ENCODE measurements at places on chromosomes 2 and 18.

DNA sequence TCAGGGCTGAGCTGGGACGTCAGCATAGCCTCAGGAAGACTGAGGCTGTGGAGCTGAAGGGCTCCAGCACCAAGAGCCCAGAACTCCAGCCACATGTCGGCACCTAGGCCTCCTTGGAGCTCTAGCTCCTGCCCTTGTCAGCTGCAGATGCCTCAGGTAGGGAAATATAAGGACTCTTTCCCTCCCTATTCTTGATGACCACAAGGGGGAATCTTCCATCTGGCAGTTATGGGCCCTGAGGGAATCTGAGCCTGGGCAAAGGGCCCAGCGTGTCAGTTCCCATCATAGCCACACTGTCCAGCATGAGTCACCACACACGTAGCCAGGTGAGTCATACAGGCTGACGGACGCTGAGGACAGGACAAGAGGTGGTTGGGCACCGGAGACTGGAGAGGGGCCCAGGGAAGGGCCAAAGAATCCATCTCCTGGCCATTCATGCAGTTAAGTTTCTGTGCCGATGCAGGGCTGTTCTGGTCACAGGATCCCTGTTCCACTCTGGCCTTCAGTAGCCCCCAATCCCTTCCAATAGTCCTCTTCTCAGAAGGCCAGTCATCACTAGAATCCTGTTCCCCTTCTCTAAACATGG, 1.8 kb downstream of the MPV17 start:
- peak; percentile 45 for DNase-seq

- DNase-seq = no peak
Observed at GRCh38 chr2:26630669-26631360, 10.4 kb downstream of the CIB4 start.

DNA sequence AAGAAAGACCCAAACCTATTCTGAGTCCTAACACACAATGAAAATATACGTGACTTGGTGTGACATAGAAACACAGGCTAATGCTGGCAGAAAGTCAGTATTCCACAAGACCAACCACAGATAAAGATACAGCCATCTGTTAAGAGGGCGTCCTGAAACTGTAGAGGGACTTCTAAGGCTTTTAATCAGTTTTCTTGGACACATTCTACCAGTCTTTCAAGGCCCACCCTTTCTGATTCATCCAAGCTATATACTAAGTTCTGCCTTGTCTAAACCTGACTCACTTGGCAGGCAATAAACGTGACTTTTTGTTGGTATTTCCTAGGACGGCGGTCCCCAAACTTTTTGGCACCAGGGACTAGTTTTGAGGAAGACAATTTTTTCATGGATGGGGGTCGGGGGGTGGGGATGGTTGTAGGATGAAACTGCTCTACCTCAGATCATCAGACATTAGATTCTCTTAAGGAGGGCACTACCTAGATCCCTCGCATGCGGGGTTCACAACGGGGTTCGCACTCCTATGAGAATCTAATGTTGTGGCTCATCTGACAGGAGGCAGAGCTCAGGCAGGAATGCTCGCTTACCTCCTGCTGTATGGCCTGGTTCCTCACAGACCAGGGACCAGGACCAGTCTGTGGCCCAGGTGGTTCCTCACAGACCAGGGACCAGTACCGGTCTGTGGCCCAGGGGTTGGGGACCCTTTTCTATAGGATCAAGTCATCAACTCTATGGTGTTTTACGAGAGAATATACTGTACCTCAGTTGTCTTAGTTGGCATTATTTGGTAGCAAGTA, 61.4 kb downstream of the SP3 start:
- no peak for DNase-seq

DNA sequence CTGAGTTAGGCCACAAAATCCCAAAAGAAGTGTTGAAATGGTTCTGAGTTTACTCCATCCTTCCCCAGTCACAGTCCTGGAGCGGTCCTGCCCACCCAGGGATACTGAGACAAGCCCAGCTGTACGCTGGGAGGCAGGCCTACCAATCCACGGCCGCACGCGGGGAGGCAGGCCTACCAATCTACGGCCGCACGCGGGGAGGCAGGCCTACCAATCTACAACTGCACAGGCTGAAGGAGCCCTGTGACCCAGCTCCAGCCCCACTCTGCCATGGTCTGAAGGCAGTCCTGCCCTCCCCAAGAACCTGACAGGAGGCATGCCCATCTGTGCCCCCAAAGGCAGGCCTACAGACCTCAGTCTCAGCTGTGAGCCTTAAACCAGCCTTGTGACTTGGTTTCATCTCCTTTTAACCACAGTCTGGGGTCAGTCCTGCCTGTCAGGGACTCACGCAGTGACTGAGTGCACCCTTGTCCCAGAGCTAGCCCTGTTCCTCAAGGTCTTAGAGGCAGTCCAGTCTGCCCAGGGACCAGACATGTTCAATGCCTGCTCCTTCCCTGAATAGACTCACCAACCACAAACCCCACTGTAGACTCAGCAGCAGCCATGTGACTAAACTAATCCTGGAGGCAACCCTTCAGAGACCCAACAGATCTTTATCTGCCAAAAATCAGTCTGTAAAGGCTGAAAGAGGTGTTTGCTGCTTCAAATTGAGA, 36.8 kb downstream of the GPC1 start:
- DNase-seq = no peak

GRCh38 chr2:236872981-236873380, 212.7 kb upstream of the COPS8 start:
- no peak for DNase-seq

DNA sequence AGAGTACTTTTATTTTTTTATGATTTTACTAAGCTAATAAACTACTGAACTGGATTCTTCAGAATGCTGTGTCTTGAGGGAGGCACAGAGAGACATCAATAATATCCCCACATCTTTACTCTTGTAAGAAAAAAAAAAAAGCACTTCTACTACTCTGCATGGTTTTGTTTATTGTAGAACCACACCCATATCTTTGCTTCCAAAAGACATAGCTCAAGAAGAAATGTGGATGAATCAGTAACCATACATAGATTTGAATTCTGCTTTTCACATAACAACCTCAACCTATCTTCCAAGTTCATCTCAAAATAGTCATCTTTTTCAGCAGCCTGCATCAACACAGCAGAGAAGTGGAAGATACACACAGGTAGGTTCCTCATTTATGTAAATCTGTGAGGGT, 12.2 kb upstream of the COL5A2 start:
- DNase-seq = no peak

GRCh38 chr2:236210536-236210935, 42.4 kb upstream of the GBX2 start:
- no peak for DNase-seq

DNA sequence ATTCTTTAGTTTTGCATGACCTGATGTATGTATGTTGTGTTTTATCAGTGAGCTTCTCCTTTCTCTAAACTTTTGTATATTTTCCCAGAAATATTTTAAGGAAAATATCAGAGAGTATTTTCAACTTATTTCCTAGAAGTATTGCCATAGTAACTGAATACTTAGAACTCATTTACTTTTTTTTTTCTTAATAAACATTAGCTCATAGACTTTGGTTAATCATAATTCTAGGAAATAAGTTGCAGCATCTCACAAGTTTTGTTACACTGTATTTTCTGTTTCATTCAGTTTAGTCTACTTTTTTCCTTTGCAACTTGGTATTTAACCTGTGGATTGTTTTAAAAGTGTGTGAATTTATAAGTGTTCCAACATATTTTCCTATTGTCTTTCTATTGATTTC, 27.5 kb downstream of the SMCHD1 start:
- DNase-seq = no peak

DNA sequence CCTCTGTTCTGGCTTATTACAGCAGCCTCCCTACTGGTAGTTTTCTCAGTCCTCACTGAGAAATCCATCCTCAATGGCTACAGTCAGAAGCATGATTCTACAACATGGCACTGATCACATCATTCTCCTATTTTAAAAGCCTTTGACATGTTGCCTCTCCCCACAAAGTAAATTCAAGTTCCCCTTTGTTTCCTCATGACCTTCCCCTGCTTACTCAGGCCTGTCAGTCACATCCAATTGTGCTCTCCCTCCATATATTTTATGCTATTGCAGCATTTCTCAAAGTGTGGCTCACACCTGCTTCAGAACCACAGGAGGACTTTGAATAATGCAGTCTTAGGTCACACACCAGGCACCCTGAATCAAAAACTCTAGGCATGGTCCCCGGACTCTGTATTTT, 124.6 kb downstream of the SPOPL start:
- DNase-seq = no peak

DNA sequence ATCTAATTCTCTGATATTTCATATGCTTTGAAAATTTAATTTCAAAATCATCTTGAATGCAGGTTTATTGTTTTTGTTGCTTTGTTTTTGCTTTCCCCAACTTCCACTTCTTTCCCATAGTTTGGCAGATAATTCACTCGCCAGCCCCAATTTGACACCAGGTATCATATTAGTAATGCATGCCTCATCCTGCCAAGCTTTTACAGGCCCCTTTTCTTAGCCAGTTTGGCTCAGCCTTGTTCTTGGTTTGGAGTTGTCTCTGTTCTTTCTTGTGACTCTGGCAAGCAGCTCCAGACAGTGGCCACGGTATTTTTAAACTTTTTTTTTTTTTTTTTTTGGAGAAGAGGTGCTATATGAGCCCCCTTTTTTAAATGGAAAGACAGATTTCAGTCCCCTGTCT, 65.3 kb downstream of the PMS1 start:
- no peak for DNase-seq

- no peak for DNase-seq
Observed at GRCh38 chr2:213149294-213149875, 2.0 kb downstream of the IKZF2 start.

DNA sequence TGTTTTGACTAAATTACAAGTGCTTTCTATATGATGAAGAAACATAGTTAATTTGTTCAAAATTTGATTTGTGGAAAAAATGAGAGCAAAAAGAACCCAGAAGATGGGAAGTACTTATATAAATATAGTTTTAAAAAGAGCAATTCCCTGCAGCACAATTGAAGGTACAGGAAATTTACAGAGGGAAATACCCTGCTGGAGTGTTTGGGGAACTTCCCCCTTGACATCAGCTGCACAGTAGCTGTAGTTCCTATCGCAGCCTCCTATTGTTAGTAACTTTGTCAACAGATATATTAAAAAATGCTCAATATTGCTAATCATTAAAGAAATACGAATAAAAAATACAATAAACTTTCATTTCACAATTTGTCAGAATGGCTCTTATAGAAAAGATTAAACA, 1118.8 kb upstream of the ZEB2 start:
- no peak for DNase-seq

- DNase-seq = no peak
Observed at GRCh38 chr2:229636571-229636970, 77.8 kb downstream of the DNER start.

DNA sequence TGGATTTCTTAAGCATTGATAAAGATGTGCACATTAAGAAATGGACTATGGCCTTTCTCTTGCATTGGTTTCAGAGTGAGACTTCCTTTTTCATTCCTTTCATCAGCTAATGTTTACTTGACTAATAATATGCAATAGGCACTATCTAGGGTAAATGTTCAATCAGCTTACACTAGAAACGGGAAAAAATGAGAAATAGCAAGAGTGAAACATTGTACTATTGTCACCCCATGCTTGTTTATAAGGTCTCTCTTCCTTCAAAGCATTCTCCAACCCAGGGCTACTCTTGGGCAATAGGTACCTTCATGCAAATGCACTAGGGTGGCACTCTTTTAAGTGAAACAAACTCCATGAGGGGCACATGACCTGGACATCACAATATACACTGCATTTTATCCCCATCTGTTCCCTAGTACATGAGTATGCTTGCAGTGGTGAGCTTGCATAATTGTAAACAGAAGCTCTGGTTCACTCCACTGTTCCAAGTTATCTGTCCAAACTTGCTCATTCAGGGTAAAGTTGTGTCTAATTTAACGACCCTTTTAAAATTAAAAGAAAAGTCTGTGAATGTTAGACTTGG, 402.3 kb downstream of the ERBB4 start:
- DNase-seq = no peak

- no peak for DNase-seq
Observed at GRCh38 chr2:86441392-86441881, 266 bp downstream of the KDM3A start.

GRCh38 chr18:62437235-62438017, 85.4 kb upstream of the ZCCHC2 start:
- peak; percentile 82 for DNase-seq

- DNase-seq = no peak
Observed at GRCh38 chr18:53864770-53865169, 359.7 kb downstream of the MBD2 start.

- no peak for DNase-seq
Observed at GRCh38 chr2:64658269-64658668, 4.6 kb upstream of the SERTAD2 start.

DNA sequence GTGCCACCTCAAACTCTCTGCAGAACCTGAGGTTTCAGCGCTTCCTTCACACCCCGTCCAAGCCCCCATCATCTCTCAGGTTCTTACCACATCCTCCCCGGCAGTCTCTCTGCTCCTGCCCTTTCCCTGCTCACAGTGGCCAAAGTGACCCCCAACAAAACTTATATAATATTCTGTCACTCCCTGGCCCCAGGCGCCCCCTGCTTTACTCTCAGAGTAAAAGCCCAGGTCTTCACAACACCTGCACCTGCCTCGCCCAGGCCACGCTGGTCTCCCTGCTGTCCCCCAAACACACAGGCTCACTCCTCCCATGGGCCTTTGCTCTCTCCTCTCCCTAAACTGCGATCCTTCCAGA, 6.4 kb downstream of the ITGB1BP1 start:
- no peak for DNase-seq

DNA sequence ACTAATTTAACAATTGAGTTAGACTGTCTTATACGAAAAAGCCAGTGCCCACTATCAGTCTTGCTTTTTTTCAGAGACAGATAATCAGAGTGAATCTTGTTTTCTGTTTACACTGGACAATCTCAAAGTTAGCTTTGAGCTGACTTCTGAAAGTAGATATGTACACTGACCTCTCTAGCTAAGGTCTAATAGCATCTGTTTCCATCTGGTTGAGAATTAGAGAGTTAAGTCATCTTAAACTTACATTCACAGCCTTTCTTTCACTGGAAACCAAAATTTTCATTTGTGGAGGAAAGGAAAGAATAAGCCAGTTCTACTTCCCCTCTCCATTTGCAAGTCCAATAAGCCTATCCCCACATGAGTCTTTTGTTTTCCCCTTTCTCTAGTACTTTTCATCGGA, 89.3 kb downstream of the VRK2 start:
- DNase-seq = no peak

DNA sequence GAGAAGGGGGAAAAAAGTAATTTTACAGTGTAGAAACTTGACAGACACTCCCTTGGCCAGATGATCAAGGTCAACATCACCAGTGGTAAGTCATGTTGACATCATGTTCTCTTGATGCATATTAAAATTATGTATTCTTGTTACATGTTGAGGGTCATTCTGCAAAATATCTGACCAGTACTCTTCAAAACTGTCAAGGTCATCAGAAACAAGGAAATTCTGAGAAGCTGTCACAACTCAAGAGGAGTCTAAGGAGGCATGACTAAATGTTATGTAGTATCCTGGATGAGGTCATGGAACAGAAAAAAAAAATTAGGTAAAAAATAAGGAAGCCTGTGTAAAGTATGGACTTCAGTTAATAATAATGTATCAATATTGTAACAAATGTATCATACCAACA, 6.3 kb downstream of the SGPP2 start:
- no peak for DNase-seq

- no peak for DNase-seq
Observed at GRCh38 chr2:2799151-2799697, 468.1 kb upstream of the MYT1L start.

All from D721Med (cell line).